ENCODE measurements at places on chromosomes 2 and 18. TPM values are rescaled to one million over a fixed set of nuclear protein-coding genes. Genes with fewer than 3 reads are reported as not detected.
A peak's percentile ranks its signal among the peaks of the same experiment; 100 is the strongest.

- DNase-seq, result no peak
These were observed 76.5 kb downstream of the ROCK2 start for GRCh38 chr2:11267931-11268330.

Gene ACMSD
- polyA plus RNA-seq, result 1.5 TPM

Gene CD302
- polyA plus RNA-seq, result 20.8 TPM

DNA sequence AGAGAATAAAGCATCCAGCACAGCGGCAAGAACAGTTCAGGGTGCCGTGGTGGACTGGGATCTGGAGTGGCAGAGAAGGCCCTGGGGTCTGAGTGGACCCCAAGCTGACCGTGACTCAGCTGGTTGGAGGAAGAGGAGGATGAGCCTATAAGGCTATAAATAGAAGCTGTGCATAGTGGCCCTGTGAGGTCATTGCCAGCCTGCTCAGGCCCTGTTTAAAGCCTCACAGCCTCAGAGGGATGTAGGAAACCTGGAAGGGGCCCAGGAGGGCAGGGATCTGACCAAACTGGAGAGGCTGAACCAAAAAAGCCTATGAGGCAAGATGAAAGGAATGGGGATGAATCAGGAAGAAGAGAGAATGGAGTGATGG lies 11.3 kb upstream of the DES start:
- no peak for DNase-seq

DNA sequence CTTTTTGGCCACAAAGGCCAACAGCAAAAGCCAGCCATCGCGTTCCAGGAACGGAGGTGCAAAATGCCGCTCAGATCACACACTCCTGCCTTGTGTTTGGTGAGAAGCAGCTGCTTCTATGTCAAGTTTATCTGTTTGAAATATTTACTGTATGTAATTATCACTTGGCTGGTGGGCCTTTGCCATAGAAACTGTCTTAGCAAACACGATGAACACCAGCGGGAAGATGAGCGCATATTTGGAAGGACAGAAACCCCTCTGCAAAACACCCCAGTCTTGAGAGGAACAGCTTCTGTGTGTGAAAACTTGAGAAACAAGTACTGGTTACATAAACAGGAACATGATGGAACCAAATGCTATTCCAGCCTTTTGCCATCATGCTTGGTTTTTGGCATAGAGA lies 59.7 kb downstream of the SCG2 start:
- DNase-seq, result no peak

DNA sequence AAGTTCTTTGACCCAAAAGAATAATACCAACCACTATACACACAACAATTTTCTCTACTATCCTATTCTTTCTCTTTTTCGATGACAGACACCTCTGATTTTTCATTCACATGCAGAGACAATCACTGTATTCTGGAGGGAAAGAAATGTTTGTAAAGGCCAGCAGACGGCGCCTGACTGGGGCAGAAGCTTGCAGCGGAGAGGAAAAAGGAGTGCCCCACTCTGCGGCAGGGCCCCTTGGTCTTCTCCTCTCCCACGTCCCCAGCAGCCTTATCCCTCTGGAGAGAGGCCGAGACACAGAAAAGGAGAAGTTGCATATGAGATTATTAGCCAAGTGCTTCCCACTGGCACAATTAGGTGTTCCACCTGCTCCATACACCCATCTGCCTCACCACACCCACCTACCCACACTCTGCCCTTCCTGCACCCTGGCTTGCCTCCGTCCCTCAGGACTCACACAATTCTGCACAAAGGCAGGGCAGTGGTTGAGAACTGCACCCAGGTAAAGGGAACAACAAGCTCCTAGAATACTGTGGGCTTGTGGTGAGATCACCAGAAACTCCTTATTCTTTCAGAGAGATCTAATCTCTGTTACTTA lies 687.3 kb downstream of the NRXN1 start:
- DNase-seq, result no peak

- no peak for DNase-seq
These were observed 92.5 kb downstream of the EPB41L5 start for GRCh38 chr2:120105360-120105759.

DNA sequence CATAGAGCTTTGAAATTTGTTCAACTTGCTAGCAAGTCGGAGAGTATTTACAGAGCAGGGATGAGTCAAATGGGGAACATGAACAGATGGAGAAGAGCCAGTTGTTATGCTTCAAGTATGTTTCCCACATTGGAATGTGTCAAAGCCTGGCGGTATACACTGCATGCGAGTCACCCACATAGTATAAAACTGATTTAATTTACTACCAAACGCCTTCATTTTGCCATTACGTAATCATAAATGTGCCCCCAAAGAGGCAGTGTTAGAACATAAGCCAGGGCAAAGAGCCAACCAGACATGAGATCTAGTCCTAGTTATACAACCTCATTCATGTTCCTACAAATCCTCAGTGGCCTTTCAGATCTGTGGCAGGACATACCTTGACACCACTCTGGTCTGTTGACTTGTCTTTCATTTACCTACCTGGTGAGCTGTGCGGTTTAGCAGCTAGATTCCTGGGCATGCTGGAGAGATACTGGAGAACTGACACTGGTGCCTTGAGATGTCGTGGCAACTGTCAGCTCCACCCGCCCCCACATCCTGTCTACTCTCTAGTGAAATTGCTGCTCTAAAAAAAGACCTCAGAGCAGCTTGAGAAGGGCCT lies 21.7 kb upstream of the NRP2 start:
- DNase-seq, result peak; percentile 62

Gene RGPD3
- polyA plus RNA-seq, result 0.18 TPM

DNA sequence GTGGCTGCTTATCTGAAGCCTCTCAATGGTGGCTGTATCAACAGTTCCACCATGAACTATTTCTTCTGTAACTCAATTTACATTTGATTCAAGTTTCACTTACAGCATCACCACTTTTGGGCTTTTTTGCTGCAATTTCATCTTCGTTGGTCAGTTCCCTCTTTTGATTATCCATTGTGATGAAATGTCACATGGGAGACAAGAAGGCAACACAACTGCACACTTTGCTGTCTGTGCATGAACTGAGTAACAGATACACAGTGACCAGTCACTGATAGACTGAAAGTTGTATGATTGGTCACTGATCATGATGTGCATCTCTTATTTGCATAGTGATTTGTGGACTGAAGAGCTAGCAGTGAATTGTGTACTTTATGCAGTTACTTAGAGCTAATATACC lies 130.7 kb upstream of the RNF152 start:
- no peak for DNase-seq

DNA sequence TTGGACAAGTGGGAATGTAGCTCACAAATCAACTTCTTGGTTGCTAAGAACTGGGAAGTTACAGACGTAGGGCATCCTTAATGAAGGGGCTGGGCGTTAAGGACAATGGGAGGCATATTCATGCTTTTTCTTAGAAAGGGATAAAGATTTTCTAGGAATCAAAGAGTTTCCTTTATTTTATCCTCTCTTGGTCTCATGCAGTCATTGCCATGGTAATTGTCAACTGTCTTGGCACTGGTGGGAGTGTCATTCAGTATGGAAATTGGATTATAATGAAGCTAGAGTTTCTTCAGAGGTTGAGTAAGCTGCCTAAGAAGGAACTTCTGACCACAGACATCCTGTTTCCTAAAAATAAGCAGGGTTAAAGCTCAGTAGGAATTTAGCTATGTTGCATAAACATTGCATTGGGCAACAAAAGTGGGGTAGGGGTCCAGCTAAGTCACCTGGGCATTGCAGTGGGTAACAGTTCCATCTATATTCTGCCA lies 114.0 kb downstream of the LYPD6B start:
- DNase-seq, result no peak

DNA sequence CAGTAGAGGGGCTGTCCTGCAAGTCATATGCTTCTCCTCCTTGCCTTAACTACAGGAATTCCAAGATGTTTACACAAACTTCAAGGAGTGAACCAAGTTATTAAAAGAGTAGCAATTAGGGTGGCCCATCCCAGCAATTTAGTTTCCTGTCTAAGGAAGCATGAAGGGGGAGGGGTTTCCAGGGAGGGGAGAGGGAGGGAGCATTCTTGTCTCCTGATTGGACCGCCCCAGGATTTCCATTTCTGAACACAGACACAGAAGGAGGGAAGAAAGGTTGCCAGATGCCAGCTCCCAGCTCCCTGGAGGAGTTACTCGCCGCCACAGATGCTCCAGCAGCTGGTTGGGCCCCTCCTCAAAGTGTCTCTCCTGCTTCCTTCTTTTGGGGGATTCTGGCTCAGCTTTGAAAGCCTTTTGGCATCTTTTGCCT lies 107.6 kb downstream of the TRIB2 start:
- DNase-seq, result no peak

DNA sequence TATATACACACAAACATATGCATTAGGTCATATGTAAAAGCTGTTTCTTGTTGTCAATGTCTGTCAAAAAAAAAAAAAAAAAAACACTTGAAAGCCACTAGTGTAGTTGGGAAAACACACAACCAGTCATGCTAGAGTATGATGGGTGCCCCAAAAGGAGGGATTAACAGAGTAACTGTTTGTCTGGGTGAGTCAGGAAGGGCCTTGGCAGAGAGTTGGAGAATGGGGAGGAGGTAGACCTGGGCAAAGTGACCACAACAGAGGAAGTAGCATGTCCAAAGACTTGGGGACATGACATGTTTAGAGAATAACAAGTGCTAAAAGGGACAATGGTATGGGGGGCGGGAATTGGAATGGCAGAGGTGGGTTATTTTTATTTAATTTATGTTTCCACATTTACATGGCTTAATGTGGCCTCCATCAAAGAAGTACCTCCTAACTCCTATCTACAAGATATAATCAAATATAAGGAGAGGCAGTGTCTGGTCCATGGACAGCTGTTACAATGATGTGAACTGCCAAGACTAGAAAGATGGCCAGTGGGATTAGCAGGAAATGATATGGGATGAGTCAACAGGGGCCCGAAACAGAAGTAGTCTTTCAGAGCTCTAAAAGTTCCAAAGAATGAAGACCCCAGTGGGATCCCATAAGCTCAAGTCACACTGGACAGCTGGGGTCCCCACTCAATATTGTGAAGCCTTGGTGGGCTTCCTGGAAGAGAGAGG lies 99.9 kb upstream of the ZFP36L2 start:
- DNase-seq, result no peak

DNA sequence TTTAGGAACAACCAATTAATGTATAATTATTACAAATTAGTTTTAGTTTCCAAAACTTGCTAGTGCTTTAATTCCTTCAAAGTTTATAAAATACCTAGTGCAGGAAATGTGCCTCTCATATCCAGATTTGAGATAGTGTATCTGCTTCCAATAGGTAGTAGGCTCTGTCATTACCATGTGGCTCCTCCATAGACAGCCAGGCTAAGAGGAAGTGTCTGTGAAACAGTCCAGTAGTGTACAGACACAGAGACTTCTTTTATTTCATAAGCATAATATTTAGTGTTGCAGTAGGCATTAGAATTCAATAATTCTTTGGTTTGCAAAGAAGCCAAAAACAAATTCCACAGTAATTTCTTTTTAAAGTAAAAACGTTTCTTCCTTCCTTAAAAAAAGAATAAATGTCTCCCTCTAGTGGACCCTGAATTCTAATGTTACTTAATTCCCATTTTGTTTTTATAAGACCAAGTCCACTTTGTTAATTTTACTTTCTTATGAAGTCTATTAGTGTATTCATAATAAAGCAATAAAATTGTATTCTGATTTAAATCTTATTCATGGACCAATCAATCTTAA lies 101.2 kb downstream of the NEB start:
- DNase-seq, result no peak

DNA sequence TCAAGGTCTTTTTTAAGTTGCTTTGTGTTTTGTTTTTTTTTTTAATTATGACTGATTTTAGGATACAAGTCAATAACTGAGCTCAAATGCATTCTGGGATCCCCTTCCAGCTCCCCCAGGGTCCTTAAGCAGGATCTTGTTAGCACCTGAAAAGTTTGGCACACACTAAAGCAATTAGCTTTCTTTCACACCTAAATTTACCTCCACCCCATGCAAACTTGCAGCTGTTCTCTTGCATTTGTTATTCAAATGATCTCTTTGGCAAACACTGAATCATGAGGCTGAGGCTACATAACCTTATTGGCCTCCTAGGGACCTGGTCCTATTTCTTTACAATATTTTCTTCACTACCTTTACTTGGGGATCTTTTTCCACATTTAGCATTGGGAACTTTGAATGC lies 2026.1 kb upstream of the CELF4 start:
- DNase-seq, result no peak

- no peak for DNase-seq
These were observed 50.8 kb downstream of the NCK2 start for GRCh38 chr2:105795575-105795934.

- DNase-seq, result no peak
These were observed 340.5 kb downstream of the PARD3B start for GRCh38 chr2:204885747-204886146.

Measured in muscle of arm (tissue), 14 donors.